ENCODE measurements at places on chromosomes 1 and 21.
A peak's percentile ranks its signal among the peaks of the same experiment; 100 is the strongest.

DNA sequence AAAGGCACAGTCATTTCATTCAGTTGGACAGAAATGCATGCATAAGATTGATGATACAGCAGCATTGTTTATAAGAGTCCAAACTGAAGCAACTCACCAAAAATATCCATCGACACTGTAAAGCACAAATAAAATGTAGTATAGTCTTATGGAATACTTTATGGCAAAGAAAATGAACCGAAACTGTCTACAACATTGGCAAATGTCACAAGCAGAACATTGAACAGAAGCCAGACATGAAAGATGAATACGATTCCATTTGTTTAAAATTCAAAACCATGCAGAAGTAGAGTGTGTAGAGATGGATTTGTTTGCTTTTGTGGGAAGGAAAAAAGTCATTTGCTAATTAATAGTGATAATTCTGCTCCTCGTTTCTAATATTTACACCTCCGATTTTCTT, 7.5 kb upstream of the LEFTY1 start:
- no peak for DNase-seq

DNA sequence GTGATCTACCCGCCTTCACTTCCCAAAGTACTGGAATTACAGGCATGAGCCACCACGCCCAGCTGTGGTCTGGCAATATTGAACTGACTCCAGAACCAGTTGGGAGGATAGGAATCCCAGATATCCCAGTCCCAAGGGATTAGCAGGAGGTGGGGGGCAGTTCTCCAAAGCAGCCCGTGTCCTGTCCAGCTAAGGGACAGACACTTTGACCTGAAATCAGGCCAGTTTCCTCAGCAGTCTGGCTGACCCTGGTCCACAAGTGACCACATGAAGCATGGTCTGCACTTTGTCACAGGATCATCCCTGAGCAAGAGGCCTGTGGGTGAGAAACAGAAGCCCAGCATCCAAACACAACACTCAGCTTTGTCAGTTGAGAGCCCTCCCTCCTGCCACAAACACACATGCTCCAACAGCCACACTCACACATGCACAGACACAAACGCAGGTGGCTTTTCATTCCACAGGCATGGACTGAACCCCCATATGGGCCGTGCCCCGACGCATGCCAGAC, 2.7 kb upstream of the FDPS start:
- DNase-seq = no peak

DNA sequence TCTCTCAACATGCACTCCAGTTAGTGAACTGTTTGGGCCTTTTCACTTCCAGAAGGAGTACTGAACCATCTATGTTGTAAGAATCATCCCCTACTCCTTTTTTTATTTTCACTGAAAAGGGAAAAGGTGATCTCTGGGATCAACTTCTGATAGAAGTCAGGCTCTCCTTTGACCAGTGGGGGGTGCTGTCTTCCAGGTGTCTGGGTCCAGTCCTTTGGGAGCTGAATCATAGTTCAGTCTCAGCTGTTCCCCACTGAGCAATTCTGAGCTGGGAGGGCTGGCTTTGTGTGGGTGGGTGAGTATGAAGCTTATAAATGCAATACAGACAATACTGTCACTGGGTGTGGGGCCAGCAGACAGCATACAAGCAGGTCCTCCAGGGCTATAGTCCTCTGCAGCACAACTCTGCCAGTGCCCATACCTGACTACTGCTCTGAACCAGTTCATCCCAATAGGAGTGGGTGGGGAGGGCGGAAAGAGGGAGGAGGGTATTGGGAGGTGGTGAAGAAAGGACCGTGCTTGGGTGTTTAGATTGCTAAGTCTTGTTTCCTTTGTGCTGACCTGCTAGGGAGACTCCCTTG, 12.5 kb upstream of the SARS1 start:
- DNase-seq = peak; percentile 55

DNA sequence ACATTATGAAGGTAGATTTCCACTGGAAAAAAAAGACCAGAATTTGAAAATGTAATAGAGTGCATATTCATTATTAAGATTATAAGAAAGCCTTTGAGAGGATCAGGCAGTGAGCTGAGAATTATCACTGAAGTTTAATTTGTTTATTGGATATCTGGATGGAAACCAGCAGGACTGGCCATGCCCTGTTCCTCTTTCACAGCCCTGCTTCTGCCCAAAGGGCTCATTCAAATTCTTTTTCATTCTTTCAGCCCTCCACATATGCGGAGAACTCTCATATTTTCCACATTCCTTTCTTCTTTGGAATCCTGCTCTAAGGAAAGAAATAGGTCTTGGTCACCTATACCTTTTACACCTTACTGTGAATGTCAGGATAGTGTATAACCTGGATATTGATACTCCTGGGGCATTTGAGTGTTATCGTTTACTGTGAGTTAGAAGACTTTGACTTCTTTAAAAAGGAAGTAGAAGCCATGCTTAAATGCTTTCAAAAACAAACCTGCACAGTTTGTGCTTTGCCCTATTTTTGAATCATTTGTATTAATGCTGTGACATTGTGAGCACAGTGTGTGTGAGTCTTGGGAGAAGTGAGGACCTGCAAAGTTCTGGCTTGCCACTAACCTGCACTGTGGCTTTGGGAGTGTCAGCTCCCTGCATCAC, 35.5 kb downstream of the ST6GALNAC3 start:
- no peak for DNase-seq

DNA sequence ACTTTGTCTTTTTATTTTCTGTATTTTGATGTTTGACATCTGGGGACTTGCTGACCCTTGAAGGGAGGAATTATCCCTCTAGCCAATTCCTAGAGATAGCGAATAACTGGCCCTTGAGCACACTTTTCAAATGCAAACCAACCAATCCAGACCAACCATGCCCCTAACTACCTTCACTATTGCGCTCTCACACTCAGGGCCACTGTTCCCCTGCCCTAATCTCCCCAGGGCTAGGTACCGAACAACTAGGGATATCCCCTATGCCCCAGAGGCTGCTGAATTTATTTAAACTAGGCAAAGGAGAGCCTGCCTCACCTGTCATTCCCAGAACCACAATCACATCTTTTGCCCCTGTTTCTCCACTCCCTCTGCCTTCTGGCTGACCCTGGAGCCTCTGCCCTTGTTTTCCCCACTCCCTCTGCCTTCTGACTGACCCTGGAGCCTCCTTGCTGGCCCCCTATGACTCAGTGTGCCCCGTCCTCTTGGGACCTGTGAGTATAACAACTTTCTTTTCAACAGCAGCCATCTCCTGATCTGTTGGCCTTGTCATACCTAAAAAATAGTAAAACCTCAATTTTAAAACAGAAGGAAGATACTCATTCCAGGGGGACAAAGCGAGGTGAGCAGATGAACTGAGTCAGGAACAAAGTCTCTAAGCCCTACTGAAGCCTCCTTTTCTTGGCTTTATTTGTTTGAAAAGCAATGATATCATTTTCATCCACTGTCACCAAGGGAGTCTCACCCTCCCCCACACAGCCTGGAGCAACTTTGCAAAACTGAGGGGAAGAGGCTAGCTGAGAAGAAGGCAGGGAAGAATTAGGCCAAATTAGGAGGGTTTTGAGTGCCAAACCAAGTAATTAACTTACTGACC, 115.5 kb downstream of the NMNAT2 start:
- DNase-seq = no peak

DNA sequence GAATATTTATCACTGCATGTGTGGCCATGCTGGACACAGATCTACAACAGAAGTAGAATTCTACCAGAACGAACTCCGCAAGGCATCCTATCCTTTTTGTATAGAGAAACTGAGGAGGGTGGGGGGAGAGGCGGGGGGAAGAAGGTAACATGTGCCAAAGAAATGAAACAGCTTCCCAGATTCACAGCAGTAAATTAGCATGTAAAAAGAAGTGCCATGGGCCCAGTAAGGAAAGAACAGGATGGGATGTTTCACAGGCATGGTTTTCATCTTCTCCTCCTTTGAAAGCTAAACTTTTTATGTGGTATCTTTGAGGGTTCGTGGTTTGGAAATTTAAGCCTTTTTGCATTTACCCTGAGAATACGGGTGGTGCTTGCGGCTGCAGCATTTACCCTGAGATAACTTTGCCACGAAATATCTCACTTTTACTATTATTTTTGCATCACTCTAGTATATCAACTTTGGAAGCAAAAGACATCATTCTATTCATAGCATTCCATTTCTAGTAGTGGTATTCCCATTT, 168.9 kb downstream of the TPR start:
- DNase-seq = no peak

GRCh38 chr1:66876664-66877063, 48.0 kb downstream of the DNAI4 start:
- DNase-seq = no peak

- DNase-seq = no peak
Observed at GRCh38 chr1:196960854-196961253, 16.5 kb upstream of the CFHR5 start.

DNA sequence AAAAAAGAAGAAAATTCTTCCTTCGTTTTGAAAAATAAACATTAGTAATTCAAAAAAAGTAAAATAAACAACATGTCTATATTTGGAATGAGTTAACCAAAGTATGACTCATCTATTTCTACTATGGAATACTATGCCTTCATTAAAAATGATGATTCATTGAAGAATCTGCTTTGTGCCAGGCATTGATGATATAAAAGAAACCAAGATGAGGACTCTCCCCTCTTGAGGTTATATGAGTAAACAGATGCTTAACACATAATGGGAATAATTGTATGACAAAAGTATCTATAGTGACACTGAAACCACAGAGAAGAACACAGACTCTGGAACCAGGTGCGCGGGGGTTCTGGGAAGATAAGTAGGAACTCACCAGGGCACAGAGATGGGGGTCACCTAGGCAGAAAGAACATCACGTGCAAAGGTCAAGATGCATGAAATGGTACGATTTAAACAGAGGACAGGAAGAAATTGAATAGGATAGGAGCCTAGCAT, 18.8 kb downstream of the ELF3 start:
- DNase-seq = no peak
